ENCODE measurements at places on chromosomes 16 and 17.

GRCh38 chr17:35548208-35548810 lies 10.8 kb upstream of the SLFN12L start:
- no peak for DNase-seq

- no peak for DNase-seq
These were observed 11.6 kb upstream of the NTN1 start for GRCh38 chr17:9009737-9010136.

- DNase-seq, result no peak
These were observed 458.7 kb upstream of the ZFHX3 start for GRCh38 chr16:73506568-73507056.

GRCh38 chr17:17088541-17089525 lies 46.6 kb downstream of the MPRIP start:
- peak; percentile 21 for DNase-seq

- DNase-seq, result no peak
These were observed 25.2 kb upstream of the MLKL start for GRCh38 chr16:74725651-74726455.

GRCh38 chr17:77741109-77741508 lies 217.4 kb upstream of the TNRC6C start:
- peak; percentile 12 for DNase-seq

DNA sequence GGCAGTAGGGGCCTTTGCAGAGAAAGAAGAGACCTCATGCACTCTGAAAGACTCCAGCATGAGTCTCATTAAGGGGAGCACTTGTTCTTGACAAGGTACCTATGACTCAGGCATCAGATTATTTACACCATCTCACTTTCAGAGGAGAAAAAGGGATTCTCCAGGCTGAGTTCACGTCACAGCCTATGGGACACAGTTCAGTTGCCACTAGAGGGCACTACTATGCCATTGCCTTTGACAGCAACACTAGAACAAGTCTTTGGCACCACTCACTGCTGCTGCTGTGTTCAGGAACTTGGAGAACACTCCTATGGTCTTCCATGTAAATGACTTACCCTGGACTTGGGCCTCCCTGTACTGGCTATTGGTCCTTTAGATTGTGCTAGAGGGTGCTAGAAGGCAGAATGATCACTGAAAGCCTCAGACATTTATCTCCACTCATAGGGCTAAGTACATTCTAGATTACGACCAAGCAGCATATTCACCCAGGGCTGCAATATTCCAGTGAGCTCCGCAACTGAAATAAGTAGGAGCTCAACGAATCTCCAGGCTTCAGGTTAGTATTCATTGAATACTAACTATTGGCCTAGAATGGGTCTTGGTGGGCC lies 225.1 kb upstream of the CA10 start:
- DNase-seq, result peak; percentile 18

- peak; percentile 35 for DNase-seq
These were observed at the start of gene ITGA3 for GRCh38 chr17:50055426-50056216. ITGA3 (plus strand) TSS chr17:50056110; CDS start chr17:50056440, 330 bp downstream.

DNA sequence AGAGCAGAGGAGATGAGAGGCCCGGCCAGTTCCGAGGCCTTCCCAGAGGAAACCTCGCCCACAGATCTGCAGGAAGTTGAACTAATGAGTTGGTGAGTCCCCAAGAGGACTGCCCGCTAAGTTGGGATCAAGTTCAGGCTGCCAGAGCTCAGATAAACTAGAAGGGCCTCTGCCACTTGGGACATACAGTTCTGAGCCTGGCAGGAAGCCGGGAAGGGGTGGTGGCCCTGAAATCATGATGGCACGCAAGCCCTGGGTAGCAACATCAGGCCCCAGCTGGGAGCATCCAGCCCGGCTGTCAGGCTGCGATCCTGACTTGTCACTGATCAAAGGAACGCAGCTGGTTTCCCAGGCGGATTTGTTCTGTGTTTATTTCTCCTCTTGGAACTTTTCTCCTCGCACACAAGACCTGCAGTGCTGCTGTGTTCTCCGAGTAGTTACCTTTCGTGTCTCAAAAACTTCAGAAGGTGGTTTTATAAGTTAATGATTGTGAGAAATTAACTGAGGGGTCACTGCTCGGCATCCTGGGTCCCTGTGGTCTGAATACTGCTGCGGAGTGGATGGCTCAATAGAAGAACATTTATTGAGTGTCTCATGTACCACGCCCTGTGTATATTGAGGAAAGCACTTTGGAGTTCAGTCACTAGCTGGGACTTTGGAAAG lies 8.0 kb upstream of the WFDC1 start:
- no peak for DNase-seq

DNA sequence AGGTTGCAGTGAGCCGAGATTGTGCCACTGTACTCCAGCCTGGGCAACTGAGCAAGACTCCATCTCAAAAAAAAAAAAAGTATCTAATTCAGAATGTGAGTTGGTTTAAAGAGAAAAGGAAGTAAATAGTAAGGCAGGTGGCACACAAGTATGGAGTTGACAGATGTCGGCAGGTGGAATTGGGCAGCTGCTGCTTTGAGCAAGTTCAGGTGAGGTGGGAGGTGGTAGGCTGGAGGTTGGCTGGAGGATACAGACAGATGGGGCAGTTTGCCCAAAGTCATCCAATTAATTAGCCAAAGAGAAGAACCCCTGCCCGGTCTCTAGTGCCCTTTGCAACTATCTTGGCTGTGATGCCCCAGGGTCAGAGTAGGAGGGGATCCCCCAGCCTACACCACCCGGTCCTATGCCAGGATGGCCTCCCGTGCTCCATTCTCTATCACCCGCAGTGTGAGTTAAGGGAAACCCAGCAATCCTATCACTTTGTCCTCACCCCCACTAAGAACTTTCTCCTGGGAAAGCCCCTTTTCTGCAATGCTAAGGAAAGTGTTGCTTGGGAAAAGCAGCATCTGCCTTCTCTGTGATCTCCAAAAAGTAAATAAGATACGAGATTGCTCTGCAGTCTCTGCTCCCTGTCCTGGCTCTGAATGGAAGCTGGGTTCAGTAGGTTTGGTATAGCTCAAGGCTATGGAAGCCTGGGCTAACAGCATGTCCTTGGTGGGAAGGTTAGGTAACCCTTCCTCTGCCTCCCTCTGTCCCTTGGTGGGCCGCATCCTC lies 32.2 kb downstream of the SLC12A3 start:
- DNase-seq, result no peak

GRCh38 chr16:74562117-74562516 lies 44.8 kb downstream of the GLG1 start:
- DNase-seq, result no peak

GRCh38 chr17:80277751-80278671 lies 17.4 kb downstream of the RNF213 start:
- DNase-seq, result no peak

GRCh38 chr17:10726196-10726595 lies 3.6 kb downstream of the TMEM220 start:
- DNase-seq, result no peak

- DNase-seq, result peak; percentile 84
These were observed 27.4 kb downstream of the EMP2 start for GRCh38 chr16:10552998-10553491.

GRCh38 chr17:79543531-79543930 lies 67.3 kb downstream of the RBFOX3 start:
- DNase-seq, result no peak

DNA sequence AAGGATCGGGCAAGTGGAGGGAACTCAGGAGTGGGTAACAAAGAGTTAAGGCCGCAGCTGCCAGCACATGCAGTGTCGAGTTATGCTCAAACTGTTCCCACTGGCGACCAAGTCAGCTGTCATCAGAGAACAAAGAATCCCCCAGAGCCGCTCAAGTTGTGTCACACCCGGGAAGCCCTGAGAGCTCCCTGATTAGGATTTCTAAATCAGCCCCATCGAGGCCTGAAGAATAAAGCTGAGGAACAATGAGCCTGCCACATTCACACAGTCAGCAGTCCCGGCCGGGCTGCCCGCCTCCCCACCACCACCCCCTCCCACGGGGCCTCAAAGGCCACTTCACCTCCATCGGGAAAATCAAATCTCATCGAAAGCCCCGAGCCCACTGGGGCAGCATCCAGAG lies 84.5 kb downstream of the SOX9 start:
- no peak for DNase-seq

GRCh38 chr17:19728084-19728495 lies 11.7 kb upstream of the SLC47A2 start:
- peak; percentile 49 for DNase-seq

DNA sequence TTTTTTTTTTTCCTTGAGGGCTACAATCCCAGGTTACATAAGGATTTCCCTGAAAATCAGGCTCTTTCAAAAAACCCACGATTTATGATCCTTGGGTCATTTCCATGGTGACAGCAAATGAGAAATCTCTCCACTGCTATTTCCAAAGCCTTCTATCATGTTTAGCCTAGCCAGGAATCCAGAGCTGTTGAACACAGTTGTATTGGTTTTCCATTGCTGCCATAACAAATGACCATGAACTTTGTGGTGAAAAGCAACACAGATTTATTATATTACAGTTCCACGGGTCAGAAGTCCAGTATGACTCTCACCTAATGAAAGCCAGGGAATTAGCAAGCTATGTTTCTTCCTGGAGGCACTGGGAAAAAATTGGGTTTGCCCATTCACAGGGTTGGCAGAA lies 106.6 kb downstream of the MAF start:
- DNase-seq, result no peak

DNA sequence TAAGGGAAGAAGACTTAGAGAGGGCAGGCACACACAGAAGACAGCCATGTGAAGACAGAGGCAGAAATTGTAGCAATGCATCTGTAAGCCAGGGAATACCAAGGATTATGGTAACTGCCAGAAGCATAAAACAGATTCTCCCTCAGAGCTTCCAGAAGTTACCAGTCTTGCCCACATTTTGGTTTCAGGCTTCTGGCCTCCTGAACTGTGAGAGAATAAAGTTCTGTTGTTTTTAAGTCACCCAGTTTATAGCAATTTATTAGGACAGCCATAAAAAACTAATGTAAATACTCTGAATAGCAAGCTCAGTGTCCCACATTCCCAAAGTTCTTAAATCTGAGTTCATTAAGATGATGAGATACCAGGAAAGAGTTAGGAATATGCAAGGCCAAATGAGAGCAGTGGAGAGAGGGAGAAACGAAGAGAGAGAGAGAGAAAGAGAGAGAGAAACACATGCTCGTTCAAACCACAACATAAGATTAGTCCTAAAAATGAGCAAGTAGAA lies 123.4 kb downstream of the HS3ST3A1 start:
- no peak for DNase-seq

- DNase-seq, result peak; percentile 23
These were observed 52.5 kb upstream of the DHX40 start for GRCh38 chr17:59512844-59513385.

DNA sequence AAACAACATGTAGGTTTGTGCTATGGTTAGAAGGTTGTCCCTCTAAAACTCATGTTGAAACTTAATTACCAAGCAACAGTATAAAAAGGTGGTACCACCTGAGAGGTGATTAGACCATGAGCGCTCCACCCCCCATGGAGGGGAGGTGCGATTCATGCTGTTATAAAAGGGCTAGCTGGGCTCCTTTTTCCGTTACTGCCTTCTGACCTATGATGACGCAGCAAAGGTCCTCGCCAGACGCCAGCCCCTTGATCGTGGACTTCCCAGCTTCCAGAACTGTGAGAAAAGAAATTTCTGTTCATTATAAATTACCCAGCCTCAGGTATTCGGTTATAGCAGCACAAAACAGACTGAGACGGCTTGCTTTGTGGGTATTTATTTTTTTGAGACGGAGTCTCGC lies 167.8 kb downstream of the SNX29 start:
- DNase-seq, result no peak

DNA sequence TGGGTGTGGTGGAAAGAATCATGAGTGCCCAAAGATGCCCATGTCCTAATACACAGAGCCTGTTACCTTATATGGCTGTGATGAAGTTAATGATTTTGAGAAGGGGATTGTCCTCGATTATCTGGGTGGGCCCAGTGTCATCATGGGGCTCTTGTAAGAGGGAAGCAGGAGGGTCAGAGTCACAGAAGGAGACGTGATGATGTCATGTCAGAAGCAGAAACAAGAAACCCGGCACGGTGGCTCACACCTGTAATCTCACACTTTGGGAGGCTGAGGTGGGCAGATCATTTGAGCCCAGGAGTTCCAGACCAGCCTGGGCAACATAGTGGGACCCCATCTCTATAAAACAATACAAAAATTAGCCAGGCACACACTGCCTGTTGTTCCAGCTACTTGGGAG lies 55.2 kb upstream of the MGAT5B start:
- DNase-seq, result no peak

GRCh38 chr17:2051061-2051932 lies 3.6 kb upstream of the HIC1 start:
- no peak for DNase-seq

DNA sequence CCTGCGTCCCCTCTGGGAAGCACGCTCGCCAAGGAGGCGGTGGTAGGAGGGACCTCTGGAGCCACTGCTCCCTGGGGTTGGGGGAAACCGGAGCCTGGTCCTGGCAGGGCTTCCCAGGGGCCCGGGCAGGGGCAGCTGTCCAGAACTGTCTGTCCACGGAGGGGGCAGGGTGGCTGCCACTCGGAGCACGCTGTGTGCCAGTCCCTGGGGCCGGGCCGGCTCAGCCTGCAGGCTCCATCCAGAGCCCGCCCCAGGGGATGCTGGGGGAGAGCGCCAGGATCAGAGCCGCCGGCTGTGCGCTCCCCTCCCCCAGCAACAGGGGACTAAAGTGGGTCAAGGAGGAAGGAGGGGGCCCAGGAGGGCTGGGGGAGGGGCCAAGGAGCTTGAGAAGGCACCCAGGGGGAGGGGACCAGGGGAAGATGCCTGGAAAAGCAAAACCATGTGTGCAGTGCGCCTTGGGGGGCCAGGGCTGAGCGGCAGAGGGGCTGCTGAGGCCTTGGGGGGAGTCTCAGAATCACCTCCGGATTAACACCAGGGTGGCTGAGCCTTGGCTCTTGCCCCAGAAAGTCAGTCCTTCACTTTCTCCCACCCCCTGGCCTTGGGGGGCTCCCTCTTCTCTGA lies 21.3 kb downstream of the ZNF423 start:
- peak; percentile 8 for DNase-seq

DNA sequence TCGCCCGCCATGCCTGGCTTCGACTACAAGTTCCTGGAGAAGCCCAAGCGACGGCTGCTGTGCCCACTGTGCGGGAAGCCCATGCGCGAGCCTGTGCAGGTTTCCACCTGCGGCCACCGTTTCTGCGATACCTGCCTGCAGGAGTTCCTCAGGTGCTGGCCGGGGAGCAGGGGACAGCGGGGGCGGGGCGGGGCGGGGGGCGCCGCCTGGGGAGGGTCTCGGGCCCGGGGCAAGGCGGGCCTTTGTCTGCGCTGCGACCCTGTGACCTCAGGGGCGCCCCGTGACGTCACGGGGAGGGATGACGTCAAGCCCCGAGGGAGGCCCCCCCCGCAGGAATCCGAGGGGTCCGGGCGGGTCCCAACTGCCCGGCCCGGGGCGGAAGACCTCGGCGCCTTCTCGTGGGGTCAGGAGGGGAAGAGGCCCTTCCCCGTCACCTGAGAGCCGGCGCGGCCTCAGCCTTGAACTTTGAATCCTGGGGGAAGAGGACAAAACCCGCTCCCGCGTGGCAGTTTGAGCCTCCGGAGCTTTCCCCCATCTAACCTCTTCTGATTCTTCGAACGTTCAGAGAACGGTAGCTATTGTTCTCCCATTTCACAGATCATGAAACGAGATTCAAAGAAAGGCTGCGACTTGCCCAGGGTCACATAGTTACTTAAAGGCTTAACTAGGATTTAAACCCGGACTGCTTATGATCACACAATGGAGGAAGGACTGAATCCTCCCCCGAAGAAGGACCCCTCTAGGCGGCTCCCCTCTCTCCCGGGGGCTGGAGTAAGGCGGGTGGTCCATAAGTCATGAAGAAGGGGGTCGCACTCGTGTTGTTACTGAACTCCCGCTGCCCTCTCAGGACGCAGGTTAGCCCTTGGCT lies 527 bp downstream of the TRAF4 start:
- DNase-seq, result no peak

GRCh38 chr17:82043507-82043906 lies 6.0 kb upstream of the DCXR start:
- no peak for DNase-seq
